ENCODE measurements at places on chromosomes 13 and 19.

GRCh38 chr19:17406046-17406886, 836 bp upstream of the BST2 start:
- DNase-seq = no peak

GRCh38 chr13:80530191-80530590, 189.3 kb upstream of the SPRY2 start:
- no peak for DNase-seq

DNA sequence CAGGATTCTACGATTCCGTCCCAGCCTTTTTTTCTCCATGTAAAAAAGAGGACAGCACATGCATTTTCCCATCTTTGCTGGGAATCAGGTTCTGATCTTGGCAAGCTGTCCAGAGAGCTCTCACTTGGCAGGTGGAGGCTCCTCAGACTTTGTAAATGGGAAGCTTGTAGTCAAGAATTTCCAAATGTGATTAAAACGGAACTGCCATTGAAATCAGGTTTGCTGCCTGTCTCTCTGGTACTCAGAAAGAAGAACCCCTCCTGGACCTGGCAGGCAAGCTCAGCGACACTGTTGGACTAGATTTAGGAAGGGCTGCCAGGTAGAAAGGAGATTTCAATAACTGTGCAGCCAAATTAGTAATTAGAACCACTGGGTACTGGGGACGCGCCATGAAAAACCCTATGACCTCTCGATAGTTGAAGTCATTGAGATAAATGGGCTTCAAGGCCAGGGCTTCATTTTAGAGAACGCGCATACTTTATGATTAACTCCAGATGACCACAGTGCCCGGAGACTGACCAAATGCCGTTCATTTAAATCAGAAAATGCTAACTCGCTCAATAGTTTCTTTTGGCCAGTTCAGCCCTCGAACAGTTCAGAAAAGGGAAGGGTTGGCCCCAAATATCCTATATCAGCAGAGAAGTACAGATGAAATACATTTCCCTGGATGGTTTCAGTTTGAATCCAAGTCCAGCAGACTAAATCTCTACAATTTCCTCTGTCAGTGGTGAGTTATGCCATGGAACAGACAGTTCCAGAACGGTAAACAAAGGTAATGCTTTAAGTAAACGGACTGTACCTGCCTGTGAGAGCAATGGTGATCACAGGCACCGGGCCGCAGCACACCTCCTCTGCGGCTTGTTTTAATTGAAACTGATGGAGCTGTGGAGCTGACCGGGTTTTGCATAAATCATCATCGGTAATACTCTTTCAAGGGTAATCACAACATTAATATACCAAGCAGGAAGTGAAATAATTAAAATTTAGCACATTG, 517.4 kb downstream of the RFC3 start:
- DNase-seq = no peak

DNA sequence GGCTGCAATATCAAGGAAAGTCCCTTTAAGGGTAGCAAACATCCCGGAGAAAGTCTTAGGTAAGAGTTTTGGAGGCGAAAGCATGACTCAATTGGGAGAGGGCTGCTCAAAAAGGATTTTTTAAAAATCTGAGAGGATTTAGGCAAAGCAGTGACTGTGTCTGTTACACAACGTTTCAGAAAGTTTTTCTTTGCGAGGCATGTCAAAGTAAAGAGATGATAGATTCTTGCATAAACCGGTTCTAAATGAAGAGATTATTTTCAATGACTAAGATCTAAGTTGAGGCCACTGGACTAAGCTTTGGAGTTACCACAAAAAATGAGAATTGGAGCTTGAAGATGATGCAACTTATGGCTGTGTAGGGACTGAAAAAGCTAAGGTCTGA, 43.7 kb upstream of the ENOX1 start:
- DNase-seq = no peak

DNA sequence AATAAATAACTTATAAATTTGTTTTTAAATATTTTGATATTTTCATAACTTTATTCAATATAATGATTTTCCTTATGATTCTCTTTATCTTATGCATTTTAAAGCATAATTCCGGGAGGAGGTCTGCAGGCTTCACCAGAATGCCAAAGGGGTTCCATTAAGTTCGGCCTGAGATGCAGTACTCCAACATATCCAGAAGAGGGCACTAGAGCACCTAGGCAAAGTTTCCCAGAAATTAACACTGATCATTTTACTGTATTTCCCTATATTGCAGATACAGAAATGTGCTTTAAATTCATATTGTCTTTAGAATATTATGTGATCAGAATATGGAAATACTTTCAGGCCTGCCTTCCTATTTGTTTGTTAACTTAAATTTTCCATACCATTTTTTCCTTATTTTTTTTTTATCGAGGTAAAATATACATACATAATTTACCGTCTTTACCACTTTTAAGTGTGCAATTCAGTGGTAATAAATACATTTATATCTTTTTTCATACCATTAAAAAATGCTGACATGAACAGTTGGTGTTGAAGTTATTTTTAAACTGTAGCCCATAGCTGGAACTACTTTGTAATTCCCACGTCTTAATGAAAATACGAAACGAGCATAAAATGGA, 58.9 kb upstream of the TM9SF2 start:
- peak; percentile 46 for DNase-seq

DNA sequence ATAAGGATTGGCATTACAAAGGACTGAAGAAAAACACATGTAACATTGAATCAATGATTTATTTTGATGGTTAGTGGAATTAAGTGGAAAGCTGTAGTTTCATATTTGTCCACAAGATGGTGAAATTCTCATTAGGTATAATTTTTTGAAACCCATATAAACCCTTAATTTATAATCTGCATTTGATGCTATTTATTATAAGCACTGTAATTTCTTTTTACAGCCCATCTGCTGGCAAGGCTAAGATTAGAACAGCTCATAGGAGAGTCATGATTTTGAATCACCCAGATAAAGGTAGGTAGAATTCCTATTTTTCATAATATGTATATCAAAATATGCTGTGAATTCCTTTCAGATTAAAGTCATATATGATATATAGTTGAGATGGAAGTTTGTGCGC, 62.2 kb downstream of the DNAJC15 start:
- no peak for DNase-seq

- DNase-seq = no peak
Observed at GRCh38 chr19:10269333-10270179, 1.4 kb upstream of the ICAM1 start.

GRCh38 chr19:532561-533363, 1.2 kb downstream of the CDC34 start:
- DNase-seq = no peak

DNA sequence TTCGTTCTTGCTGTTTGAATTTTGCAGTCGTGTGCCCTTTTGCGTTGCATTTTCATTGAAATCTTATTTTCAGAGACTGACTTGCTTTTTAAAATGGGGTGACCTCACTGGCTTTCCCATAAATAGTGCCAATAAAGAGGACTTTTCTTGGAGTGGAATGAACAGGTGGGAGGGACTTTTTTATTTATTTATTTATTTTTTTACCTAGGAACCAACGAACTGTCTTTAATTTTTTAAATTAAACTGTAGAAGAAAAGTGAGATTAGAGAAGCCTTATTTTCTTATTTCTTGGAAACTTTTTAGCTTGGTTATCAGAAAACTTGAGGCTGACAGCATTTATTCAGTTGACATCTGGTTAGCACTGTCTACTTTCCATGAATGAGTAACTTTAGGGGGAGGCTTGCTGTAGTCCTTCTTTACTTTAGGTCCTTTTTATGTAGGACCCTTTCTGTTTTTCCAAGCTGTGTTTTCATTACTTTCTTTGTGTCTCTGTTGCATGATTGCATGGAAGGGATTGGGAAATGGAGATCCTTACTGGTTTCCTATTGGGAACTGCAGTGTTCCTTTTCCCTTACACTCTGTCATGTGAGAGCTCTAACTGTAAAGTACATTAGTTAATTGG, 1.7 kb downstream of the SLAIN1 start:
- DNase-seq = no peak

DNA sequence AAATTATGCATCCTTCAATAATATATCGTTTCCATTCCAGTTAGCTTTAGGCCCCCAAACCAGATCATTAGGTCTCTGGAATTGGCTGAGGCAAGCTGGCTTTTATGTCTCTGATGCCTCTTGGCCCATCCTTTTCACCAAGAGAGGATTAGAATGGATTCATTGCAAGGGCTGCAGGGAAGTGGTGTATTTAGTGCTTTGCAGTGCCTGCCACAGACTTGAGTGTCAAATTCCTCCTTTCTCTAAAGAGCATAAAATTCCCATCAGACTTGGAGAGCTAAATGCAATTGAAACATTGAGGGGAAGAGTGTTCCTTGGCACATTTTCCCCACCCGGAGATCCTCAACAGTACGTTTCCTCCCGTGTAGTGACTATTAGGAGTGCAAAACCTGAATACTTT, 302.6 kb downstream of the ATP8A2 start:
- DNase-seq = no peak

DNA sequence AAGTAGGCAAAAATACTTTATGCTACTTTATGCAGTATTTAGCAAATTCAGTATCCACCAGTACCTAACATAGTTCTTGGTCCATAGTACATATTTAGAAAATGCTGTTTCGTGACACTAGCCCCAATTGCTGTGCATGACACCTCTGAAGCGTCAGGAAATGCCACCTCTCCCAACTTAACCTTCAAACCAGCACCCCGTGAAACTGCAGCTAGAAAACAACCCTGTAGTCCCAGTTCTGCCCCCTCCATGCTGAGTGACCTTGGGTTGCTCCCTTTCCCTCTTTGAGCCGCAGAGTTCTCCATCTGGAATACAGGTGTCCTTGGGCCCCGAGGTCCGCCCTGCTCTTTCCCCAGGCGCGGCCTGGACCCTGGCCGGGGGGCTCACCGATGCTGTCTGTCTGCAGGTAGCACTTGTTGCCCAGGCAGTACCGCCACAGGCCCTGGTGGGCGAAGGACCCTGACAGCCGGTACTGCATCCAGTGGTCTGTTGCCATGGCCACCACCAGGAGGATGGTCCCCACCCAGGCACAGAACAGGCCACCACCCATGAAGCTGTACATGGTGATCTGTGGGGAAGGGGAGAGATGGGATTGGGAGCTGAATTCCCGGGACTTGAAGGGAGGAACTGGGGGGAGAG, 773 bp downstream of the LIM2 start:
- DNase-seq = no peak

DNA sequence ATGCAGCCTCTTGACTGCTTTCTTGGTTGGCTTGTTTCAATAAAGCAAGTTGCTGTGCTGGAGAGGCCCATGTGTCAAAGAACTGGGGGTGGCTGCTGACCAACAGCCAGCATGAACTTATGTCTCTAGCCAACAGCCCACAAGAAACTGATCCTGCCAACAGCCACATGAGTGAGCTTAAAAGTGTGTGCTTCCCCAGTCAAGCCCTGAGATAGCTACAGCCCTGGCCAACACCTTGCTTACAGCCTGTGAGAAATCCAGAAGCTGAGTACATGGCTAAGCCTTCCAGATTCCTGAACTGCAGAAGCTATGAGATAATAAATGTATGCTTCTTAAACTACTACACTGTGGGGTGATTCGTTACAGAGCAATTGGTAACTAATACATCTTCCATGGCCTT, 38.9 kb upstream of the IPO5 start:
- DNase-seq = no peak

- no peak for DNase-seq
Observed at GRCh38 chr19:4373601-4374497, 26.5 kb downstream of the SH3GL1 start.

GRCh38 chr19:48170817-48171347, 402 bp downstream of the ZSWIM9 start:
- no peak for DNase-seq

GRCh38 chr19:10744253-10744798, 26.4 kb downstream of the DNM2 start:
- DNase-seq = no peak

DNA sequence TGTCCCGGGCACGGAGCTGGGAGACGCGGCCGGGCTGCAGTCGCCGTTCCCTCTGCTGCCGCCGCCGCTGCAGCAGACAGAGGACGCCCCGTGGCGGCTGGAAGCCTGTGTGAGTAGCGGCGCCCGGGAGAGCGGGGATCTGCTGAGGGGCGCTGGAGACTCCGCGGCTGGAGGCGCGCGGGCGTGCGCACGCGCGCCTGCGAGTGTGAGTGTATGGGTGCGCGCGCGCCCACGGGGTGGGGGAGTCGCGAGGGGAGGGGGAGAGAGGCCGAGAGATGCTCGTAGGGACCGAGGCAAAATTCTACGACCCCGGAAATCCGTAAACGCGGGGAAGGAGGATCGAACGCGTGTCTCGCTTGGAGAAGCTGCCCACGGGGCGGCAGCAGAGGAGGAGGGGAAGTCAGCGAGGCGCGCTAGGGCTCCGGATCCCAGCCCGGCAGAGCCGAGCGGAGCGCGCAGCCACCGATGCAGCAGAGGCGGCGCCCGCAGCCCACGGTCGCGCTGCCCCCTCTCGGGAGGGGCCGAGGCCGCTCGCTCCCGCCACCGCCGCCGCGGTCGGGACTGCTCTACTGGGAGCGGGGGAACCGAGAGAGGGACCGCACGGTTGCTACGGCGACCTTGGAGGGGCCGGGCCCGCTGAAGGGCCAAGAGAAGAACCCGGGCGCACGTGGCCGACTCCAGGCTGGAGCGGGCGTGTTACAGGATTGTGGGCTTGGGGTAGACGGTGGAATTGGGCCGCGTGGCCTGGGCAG, at the start of gene ENOX1:
TSS of gene ENOX1 (minus strand) at position 207 of the 752 bp plus-strand sequence.
- DNase-seq = peak; percentile 36

DNA sequence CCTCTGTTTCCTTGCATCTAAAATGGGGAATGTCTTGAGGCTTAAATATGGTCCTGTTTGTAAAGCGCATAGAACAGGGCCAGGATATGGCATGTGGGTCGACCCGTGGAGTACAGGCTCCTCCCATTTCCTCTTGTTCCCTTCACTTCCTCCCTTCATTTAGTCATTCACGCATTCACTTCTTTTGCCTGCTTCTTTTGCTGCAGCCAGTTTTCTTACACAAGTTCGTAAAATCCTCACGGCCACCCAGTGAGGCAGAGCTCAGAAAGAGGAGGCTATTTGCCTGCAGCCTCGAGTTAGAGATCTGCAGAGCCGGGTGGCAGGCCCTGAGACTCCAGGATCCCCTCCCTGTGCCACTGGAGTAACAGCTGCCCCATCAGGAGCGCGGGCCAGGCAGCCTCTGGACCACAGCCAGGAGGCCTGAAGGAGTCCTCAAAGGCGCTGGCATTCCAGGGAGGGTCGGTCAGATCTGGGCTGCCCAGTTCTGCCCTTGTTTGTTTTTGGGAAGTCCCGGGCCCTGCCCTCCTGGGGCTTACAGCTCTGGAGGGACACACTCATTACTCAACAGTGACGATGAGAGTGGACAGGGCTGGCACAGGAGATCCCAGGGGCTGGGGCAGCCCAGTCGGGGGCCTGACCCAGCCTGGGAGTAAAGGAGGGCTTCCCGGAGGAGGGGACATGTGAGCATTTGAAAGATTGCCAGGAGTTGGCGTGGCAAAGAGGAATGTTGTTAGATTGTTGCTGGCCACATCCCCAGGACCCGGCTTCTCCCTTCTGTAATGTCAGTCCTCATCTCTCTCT, 4.6 kb downstream of the PPP5C start:
- no peak for DNase-seq

DNA sequence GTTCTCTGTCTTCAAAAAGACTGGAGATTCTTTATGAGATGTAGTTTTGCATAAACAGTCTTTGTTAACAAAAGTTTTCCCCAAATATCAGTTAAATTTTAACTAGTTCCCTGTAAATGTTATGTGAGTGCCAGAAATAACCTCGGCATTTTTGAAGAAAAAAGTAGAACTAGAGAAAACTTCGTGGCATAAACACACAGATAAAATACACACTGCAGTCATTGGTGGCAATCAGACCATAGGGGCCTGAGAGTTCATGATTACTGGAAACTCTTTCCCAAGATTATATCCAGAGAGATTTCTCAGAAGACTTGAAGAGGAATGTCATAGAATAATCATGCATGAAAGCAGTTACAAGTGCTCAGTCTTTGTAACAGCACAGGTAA, 190.0 kb downstream of the MZT1 start:
- no peak for DNase-seq

Measured in NCI-H2107 (cell line).